ENCODE measurements at places on chromosomes 12 and 14.

- no peak for DNase-seq
Measured at GRCh38 chr14:75911883-75912282, 69.9 kb downstream of the TGFB3 start.

GRCh38 chr14:36014236-36014635 lies 162.3 kb downstream of the PTCSC3 start:
- DNase-seq, result no peak

DNA sequence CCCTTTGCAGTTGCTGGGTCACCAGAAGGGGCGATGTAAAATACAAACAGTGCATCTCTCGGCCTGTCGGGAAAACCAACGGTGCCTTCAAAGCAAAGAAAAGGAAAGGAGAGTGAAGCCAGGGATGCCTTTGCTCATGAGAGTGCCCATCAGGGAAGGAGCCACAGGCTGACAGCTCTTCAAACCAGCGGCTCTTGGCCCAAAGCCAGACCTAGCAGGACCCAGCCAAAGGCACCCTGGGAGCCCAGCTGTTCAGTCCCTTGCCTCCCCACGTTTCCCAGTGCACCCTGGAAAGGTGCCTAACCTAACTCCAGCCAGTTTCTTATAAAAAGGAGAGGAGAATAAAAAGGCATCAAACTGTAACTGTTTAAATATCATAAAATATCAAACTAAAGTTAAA lies 29.2 kb downstream of the PRMT8 start:
- no peak for DNase-seq

GRCh38 chr12:52321418-52321817 lies 220 bp upstream of the KRT83 start:
- DNase-seq, result no peak

DNA sequence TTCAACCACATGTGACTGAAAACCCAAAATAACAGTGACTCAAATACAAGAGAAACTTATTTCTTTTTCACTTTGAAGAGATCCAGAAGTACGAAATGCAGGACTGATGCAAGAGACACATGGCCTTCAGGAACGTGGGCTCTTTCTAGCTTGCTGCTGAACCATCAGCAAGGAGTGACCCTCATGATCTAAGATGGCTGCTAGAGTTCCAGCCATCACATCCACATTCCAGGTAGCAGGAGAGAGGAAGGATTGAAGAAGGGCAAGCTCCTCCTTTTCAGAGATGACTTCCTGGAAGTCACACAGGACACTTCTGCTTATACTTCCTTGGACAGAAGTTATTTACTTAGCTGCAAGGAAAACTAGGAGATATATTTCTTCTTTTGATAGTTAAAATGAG lies 67.6 kb upstream of the BCL11B start:
- no peak for DNase-seq

DNA sequence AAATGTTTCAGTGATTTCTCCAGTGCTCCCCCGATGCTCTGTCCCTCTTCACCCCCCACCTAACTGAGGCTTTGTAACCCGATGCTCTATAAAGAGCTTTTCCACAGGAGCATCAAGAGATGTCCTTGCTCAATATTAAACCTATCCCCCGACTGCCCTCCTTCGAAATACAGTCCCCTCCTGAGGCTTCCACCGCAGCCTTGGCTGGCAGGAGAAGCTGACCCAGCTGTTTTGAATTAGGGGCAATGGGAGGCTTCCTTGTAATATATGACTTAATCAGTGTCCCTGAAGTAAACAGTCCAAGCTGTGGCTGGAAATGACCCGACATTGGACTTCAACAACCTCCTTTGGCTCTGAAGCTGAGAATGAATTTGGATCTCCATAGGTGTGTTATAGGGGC lies 62.4 kb downstream of the TMEM30B start:
- no peak for DNase-seq

DNA sequence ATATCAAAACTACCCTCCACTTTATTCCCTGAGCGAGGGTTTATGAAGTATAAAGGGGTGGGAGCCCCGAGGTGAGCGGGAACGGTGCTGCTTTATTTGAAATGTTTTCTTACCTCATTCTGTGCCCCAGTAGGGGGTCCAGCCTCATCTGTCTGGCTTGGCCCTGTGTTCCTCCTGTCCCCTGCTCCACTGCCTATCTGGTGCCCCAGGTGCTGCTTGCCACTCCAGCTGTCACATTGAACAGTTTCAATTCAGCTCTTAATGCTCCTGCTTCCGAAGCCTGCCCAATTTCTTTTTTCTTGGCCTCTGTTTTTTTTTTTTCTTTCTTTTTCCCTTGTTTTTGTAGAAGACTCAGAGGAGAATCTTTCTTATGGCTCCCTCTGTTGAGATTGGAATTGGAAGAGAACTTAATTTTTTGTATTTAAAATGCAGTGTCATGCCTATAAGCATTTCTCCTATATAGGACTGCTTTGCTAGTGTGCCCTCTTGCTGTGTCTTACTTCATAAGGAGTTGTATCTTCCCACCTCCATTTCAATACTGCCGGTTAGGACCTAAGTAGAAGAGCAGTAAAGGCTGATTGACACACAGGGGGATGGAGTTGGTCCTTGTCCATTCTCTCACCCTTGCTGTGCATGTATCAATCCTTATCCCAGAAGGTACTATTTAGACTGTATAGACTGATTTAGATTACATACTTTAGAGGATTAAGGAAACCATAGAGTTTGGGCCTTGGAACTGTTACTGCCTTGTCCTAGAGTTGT lies 2.3 kb downstream of the ATXN7L3B start:
- DNase-seq, result no peak

DNA sequence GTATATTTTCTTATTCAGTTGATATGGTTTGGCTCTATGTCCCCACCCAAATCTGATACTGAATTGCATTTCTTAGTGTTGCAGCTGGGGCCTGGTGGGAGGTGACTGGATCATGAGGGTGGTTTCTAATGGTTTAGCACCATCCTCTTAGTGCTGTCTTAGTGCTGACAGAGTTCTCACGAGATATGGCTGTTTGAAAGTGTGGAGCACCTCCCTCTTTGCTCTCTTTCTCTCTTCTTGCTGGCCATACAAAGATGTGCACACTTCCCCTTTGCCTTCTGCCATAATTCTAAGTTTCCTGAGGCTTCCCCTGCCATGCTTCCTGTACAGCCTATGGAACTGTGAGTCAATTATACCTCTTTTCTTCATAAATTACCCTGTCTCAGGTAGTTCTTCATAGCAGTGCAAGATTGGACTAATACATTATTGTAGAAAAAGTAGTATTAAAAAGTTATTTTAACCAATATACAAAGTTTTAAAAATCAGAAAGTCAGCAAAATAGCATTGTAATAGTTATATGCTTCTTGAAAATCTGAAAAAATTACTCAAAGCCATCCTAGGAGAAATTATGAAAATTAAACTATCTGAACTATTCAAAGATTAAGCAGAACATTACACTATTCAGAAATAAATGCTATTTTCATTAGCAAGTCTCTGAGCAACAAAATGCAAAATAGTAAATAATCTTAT lies 84.1 kb downstream of the PPP1R12A start:
- DNase-seq, result no peak

All from D721Med (cell line).